ENCODE measurements at places on chromosomes 3 and 15.

DNA sequence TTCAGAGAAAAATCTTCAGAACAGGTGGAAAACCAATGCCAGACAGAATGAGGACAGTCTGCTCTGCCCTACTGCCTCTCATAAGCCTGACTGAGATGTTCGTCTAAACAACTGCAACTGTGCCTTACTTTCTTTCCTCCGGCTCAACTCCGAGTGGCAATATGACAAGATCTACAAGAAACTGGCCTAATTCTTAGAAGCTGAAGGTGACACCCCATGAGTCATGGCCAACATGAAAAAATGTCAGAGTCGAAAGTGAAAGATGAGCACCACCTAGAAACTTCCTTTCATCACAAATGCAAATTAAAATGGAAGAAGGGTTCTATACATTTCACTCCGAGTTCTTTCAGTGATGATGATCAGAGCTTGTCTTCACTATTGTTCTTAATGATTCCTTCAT lies 12.9 kb downstream of the PCYT1A start:
- peak; percentile 20 for DNase-seq

DNA sequence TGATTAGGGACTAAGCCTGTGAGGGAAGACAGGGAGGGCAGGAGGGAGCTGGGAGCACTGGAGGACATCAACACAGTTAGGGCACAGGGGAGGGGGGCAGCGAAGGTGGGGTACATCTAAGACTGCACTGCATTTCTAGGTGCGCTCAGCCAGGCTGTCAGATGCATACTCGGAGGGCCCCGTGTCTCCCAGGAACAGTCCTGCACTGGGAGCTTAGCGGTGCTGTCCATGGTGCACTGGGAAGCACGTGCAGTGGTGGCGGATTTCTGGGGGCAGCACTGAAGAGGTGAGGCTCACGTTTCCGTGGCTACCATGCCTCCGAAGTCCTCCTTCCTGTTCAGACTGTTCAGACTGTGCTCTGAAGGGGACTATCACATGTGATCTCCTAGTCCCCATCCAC lies 54.4 kb downstream of the ROPN1B start:
- DNase-seq, result no peak

DNA sequence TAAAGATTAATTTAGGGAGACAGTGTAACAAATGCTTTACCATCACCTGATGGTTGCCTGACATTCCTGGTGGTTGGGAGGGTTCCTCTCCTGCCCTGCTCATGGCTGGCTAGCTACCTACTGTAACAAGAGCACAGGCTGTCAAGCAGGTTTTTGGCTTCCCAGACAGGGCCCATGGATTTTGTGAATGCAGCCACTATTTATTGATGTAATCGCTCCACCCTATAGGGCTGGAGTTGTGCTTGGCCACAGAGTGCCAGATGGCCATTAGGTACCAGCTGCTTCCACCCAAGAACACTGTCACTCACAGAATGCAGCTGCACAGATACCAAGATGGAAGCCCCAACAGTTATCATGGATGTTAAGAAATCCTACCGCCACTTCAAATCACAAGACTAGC lies 31.0 kb upstream of the KLHL25 start:
- DNase-seq, result no peak

DNA sequence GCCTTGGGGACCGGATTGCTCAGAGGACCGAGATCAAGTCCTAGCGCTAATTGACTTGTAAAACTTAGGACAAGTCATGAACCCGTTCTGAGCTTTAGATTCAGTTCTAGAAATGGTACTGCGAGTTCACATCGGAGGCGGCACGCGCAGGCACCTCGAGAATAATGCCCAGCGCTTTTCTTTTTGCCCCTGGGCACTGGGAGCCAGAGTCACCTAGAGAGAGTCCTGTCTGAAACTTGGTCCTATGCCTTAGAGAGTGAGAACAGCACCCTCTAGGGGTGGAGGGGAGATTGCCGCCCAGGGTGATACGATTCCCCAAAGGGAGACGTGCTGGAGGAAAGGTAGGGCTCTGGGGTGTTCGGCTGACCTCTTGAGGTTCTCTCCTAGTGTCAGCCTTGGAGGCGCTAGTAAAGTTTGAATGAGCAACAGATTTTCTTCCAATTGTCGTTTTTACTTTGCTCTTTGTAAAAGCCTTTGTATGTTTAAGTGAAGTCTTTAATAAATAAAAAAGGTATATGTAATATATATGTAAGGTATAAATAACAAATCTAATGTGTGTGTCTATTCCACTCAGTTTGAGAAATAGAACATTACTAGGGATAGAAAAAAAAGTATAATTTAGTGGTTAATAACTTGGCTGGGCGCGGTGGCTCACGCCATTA lies 826 bp downstream of the EEF1AKMT4 start:
- peak; percentile 88 for DNase-seq

- no peak for DNase-seq
Measured at GRCh38 chr3:52730681-52731080, 24.8 kb downstream of the SPCS1 start.

GRCh38 chr15:52172869-52173268 lies 18.3 kb downstream of the GNB5 start:
- DNase-seq, result no peak

- no peak for DNase-seq
Measured at GRCh38 chr15:78280319-78281072, 16.1 kb downstream of the DNAJA4 start.

GRCh38 chr15:33048255-33048654 lies 146.3 kb downstream of the FMN1 start:
- DNase-seq, result no peak

GRCh38 chr3:72101494-72101893 lies 316.5 kb upstream of the PROK2 start:
- DNase-seq, result no peak

GRCh38 chr15:70023769-70024491 lies 73.8 kb downstream of the TLE3 start:
- DNase-seq, result peak; percentile 49

DNA sequence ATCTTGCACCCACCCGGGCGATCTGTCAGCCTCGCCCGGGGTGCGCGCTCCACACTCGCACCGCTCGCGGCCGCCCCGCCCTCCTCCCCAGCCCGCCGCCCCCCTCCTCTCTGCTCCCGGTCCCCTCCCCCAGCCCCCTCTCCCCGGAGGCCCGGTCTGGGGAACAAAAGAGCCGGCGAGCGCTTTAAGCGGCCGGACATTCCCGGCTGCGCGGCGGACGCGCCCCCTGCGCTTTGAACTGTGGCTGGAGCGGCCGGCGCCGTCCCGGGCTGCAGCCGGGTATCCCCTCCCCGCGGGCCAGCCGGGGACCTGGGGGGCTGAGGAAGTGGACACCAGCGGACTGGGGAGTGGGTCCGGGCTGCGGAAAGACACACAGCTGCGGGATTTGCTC lies at the start of gene IGDCC3:
Gene IGDCC3, minus strand, starts transcription at position 27 of the 391 bp plus-strand sequence. CDS start 214 bp downstream, outside the sequence.
- DNase-seq, result no peak

DNA sequence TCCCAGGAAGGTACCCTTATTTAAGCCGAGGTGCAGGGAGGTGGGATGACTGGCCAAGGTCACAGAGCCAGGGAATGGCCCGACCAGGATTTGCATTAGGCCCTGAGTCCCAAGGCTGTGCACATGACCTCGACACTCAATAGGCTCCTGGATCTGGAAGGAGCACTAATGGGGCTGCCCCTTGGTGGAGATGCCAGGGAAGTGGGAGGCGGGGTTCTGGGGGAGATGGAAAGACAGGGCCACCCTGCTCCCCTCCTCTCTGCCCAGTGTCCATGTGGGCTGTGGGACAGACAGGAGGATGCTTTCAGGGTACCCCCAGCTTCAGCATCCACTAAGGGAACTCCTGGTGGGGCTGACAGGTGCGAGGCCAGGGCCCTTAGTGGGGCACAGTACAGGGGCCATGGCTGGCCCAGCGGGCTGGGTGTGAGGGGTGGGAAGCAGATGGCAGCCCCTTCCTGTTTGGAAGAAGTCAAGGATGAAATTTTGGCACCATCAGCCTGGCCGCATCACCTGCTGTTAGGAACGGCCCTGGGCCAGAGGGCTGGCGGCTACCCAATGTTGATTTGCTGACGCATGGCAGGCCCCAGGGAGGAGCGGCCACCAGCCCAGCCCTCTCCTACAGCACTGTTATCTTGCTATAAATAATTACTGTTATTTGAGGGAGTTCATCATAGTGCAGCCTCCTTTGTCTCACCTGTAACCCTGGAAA lies 37.3 kb downstream of the ATP2B2 start:
- DNase-seq, result no peak

GRCh38 chr3:29324180-29324651 lies 43.3 kb downstream of the RBMS3 start:
- DNase-seq, result peak; percentile 78

- no peak for DNase-seq
Measured at GRCh38 chr3:169657351-169658124, 6.0 kb downstream of the MECOM start.

DNA sequence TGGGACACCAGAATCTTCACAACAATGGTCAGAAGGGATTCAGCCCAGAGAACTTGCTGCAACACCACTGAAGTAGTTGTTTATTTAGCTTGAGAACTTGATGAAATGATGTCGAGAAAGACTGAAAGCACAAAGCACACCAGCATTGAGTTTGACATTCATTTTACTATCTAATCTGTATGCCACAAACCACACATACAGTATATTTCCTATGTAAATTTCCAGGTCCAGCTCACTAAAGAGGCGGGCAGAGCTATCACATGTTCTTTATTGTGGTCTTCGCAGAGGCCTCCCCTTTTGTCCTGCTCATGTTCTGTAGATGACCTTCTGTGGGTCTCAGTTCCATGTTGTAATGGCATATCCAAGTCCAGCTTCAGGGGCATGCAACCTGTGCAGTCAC lies 10.4 kb upstream of the FMN1 start:
- no peak for DNase-seq

DNA sequence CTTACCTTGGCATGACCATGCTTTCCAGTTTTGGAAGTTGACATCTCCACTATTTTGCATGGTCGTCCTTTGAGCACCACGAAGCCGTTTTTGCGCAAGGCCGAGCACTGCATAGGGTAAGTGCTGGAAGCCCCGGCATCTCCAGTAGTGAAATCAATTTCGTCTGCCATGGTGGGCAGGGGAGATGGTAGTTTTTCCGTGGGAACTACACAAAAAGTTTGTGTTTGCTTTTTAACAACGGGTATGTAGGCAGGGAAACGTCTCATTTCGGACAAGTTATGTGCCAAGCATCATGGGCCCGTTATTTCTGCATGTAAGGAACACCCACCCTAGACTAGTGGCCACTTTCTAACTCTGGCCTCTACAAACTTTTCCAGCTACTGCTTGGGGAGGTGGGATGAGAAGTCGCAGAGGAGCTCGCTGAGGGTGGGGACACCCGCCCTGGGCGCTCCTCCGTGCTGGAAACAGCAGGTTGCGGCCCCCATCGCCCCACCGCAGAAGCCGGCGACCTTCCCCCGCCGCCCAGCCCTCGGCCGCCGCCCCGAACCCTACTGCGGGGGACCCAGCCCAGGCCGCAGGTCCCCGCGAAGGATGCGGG lies 701 bp downstream of the EIF5A2 start:
- peak; percentile 33 for DNase-seq

DNA sequence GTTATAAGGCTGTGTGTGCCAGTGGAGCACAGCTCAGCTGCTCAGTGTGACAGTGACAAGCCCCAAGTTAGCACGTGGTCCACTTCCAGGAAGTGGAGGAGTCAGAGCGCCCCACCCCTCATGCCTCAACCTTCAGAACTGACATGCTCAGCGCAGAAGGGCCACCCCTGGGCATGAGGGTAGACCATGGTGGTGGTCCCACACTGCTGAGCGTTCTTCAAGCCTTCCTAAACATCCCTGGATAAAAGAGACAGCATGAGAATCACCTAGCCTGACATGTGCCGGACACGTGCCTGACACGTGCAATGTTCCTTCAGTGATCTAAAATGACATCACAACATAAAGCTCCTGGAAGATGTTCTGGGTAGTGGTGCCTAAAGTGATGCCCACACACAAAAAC lies 16.8 kb downstream of the ATP10A start:
- DNase-seq, result no peak

GRCh38 chr15:67922971-67923945 lies 83.4 kb upstream of the RNU6-1 start:
- no peak for DNase-seq

GRCh38 chr15:58549013-58549784 lies 117.4 kb downstream of the LIPC start:
- DNase-seq, result no peak

- no peak for DNase-seq
Measured at GRCh38 chr15:63880744-63881143, 47.0 kb upstream of the HERC1 start.

DNA sequence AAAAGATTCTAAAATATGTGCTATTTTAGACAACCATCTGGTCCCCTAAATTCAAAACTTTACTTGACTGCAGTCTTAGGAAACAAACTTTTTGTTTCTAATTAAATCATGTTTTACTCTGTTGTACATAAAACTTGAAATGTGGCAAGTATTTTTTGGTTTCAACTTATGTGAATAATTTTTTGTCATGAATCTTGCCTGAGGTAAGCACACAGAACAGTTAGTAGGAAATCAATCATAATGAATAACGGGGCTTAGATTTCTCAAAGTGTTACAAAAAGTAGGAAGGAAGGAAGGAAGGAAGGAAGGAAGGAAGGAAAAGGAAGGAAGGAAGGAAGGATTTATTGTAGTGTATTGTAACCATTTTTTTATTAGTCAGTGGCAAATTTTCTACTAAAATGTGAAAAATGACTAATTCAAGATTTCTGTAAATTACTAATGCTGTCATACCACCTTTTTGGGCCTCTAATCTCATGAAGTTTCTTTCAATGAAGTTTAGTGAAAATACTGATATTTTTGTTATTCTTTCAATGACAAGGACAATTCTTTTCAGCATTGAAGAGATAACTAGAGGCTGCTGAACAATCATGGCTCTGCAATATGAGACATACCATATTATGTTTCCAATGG lies 1689.2 kb downstream of the OTOL1 start:
- DNase-seq, result no peak

DNA sequence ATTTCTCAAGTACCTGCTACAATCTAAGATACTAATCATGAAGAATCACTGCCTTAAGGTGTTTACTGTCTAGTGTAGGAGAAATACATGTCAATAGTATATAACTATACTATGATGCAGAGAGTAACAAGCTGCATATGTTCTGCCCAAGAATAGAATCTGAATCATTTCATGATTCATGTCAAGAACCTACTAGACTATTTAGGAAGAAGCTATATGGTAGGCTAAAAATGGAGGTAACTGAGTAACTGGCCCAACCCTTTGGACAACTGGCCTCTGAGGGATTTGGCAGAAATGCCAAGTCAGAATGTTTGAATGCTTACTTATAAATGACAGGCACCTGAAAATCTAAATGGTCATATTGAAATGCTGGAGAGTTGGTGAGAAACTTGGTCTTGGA lies 59.9 kb upstream of the DGKG start:
- no peak for DNase-seq

- DNase-seq, result no peak
Measured at GRCh38 chr3:27317096-27317495, 52.1 kb downstream of the NEK10 start.

GRCh38 chr15:71125831-71126450 lies 10.7 kb downstream of the THSD4 start:
- DNase-seq, result no peak

DNA sequence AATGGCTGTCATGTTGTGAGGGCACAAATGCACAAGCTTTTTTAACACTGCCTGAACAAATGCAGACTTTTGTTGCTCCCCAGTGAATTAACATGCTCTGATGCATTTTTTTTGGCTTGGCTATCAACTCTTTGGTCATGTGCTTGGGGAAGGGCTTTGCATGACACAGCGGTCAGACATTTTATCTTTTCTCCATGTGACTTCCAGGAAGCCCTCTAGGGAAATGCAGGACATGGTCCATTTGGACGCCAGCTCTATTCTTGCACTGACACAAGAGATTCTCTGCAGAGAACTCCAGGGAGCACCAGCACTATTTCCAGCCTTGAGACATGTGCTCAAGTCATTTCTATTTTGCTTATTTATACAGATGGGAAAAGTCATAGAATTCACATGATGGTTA lies 46.2 kb downstream of the NEK11 start:
- DNase-seq, result no peak

- no peak for DNase-seq
Measured at GRCh38 chr3:107082527-107082926, 294.7 kb upstream of the CCDC54 start.
